ENCODE measurements at places on chromosomes 2 and 18. TPM values are rescaled to one million over a fixed set of nuclear protein-coding genes. Genes with fewer than 3 reads are reported as not detected.

Gene PPP1R1C
- total RNA-seq = not detected

Gene C1QL2
- total RNA-seq = not detected

Gene CAPN14
- total RNA-seq = 0.07 TPM

Gene LIMS1
- 145 TPM for total RNA-seq

Data from pulmonary artery endothelial cell (primary cell).